NB4 (cell line): ENCODE measurements at places on chromosomes 6 and 20.

GRCh38 chr6:39821046-39821740 lies 29.0 kb downstream of the DAAM2 start:
- DNase-seq = no peak

GRCh38 chr20:1209447-1210387 lies 6.5 kb downstream of the C20orf202 start:
- DNase-seq = no peak

- DNase-seq = no peak
These were observed 149.7 kb upstream of the ARID1B start for GRCh38 chr6:156627524-156627923.

- DNase-seq = no peak
These were observed 32.9 kb upstream of the RREB1 start for GRCh38 chr6:7074870-7075269.

GRCh38 chr6:161152907-161153662 lies 120.8 kb downstream of the AGPAT4 start:
- peak; percentile 21 for DNase-seq

GRCh38 chr6:79463621-79464050 lies 73.6 kb downstream of the LCA5 start:
- no peak for DNase-seq

GRCh38 chr6:63014290-63014689 lies 197.0 kb upstream of the FKBP1C start:
- no peak for DNase-seq

- DNase-seq = no peak
These were observed 122.1 kb downstream of the LRRC1 start for GRCh38 chr6:53916804-53917463.

GRCh38 chr6:85401186-85402021 lies 48.5 kb upstream of the NT5E start:
- no peak for DNase-seq

GRCh38 chr6:31760790-31761189 lies 1.7 kb upstream of the SAPCD1 start:
- no peak for DNase-seq

DNA sequence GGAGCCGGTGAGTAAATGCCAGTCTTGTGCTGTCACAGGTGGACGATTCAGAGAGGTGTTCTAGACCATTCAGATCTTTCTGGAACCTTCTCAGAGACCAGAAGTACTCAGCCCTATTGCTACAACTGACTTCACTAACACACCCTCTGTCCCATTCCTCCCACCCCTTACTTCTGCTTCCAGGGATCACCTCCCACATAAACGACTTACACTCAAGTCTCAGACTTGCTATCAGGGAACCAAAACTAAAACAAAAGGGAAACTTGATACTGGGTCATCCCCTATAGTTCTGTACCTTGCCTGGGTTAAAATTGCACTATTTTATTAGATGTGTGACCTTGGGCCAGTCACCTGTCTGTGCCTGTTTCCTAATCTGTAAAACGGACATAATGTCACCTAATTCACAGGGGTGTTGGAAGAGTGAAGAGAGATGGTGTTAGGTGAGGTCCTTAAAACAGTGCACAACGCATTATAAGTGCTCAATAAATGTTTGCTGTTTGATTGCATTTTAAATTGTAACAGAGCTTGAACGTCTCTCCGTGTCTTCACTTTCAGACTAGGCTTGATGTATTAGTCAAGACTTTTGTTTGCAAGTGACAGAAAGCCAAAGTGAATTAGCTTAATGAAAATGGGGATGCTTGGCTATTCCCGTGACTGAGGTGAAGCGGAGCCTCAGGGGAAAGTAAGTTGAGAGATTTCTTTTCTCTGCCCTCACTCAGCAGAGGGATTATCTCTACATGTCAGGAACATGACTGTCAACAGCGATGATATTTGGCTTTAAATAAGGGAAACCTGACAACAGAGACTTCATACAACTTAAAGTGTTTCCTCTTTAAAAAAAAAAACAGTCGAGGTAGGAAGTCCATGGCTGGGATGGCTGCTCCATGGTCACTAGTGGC lies 3.0 kb upstream of the SRXN1 start:
- DNase-seq = no peak

- peak; percentile 64 for DNase-seq
These were observed 5.1 kb downstream of the RREB1 start for GRCh38 chr6:7112741-7113313.

DNA sequence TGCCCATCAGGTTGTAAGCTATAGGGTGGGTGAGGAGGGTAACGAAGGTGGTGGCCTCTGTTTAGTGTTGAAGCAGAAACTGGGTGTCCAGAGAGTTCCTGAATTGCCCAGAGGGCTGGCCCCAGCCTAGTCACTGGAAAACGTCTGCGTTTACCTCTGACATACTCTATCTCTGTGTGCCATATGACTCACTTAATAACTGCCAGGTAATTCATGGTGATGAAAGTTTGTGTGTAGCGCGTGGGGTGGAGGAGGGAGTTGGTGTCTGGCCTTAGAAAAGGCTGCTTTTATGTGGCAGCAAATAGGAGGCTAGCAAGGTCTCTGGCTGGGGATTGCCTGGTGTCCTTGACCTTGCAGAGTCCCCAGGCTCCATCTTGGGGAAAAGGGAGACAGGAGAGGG lies 47.3 kb downstream of the SLC35D3 start:
- no peak for DNase-seq

DNA sequence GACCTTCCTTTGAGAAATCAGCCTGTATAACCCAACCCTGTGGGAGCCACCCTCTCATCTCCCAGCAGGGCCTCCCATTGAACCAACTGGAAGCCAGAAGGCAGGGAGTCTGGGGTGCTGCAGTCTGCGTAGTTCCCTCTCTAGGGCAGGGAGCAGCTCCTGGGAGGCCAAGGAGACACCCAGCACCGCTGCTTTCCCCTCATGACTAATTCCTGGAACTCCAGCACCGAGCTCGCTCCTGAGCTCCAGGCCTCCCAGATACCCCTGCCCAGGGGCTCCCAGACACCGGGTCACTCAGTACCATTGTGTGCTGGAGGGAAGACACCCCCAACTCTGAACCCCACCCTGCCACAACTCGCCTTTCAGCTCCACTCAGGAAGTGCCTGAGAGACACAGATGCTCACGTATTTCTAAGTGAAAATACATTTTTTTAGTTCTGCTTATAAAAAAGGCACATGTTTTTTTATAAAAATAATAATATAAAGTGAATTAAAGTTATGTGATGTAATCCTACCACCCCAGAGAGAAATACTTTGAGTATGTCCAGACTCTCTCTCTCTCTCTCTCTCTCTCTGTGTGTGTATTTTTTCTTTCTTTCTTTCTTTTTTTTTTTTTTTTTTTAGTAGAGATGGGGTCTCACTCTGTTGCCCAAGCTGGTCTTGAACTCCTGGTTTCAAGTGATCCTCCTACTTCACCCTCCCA lies 17.5 kb downstream of the PIM1 start:
- no peak for DNase-seq

- DNase-seq = no peak
These were observed 76.8 kb downstream of the THEMIS start for GRCh38 chr6:127824061-127824460.

DNA sequence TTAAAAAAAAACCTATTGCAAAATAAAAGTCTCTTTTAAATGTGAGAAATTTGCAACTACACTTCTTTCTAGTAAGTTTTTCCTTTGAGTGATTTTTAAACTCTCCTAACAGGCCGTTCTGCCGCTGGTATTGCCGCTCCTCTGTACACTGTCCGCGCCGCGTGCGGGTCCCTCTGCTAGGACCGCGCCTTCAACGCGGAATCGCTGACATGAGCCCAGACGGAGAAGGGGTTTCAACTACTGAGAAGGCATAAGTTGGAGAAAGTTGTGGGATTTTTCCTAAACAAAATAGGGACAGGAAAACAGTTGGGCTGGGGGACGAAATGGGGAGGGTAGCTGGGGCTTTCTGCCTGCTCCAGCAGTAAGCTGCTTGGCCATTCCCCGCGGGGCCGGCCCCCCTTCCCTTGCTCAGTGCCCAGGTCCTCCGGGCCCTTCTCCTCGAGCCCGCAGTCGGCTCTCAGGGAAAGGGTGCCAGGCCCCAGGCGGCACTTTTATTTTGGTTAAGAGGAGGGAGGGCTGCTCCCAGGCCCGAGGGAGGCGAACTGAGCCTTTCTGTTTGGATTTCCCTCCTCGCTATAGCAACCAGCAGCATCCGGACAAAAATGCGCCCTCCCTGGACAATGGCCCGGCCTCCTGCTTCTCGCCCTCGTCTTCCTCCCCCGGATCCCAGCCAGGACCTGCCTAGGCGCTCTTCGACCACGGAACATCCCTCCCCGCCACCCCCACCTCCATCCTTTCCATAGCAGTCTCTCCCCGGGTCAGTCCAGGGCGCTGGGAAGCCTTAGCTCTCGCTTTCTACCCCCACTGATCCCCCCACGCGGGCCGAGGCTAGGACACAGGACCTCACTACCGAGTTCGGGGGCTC lies 6.8 kb upstream of the POU3F2 start:
- DNase-seq = no peak

DNA sequence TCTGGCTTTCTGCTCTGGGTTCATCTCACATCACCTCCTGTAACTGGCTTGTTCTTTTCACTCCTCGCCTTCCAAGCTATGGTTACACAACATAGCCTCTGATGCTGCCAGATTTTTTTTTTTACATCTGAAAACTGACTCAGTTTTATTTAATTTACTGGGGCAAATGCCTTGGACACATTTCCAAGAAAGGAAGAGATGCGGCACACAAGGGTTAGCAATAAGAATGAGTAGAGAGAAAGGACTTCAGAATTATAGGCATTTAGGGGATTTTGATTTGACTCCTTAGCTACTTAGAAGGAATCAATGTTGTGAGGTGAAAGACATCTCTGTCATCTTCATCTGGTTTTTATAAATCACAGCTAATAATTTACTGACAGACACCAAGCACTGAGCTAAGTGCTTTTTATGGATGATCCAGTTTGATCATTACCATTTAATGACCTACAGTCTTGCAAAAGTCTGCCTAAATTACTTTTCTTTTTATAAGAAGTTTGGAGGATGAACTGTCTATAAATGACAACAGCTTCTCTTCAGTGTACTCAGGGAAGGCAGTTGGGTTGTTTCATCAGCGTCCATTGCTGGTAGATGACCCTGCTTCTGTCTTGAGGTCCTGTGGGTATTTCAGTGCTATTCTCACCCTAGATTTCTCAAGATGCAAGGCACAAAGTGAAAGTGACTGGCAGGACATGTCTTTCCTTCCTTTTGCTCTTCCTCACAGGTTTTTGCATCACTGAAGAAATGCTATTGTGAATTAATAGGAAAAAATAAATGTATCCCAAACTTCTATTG lies 31.1 kb downstream of the LAMA4 start:
- no peak for DNase-seq

- no peak for DNase-seq
These were observed 14.9 kb downstream of the PTK7 start for GRCh38 chr6:43091020-43091419.

GRCh38 chr20:14633507-14633906 lies 296.1 kb upstream of the FLRT3 start:
- no peak for DNase-seq

DNA sequence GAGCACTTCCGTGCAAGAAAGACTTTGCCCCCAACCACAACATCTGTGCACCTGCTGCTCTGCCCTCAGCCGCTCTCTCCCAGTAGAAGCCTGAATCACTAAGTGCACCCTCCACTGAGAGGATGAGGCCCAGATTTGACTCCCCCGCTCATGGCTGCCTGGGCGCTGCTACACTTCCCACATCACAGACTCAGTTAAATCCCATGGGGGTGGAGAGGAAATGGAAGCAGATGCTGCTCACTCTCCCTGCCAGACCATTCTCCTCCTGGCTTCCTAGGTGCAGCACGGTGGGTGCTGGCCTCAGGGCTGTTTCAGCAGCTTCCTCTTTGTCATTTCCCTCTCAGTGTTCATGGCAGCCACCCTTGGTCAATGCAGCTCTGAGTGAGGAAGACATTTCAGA lies 4.8 kb downstream of the CST5 start:
- peak; percentile 90 for DNase-seq
